ENCODE measurements at places on chromosomes 2 and 18.

DNA sequence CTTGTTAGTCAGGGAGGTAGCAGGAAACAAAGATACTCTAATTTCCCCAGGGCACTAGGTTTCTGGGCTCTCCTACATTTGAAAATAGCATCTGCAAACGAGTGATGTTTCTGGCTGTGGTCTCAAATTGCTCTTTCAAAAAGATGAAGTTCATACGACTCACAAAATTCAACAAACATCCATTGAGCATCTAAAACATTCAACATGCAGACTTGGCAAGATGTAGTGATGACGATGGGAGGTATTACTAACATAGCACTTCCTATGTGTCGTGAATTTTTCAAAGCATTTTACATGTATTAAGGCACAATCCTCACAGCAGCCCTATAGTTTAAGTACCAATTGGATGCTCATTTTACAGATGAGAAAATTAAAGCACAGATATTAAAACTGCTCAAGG, 5.2 kb downstream of the CCBE1 start:
- DNase-seq: no peak

GRCh38 chr2:54212456-54212855, 43.6 kb downstream of the TSPYL6 start:
- DNase-seq: no peak

- no peak for DNase-seq
These were observed 302.9 kb downstream of the LRRTM1 start for GRCh38 chr2:80001701-80002101.

DNA sequence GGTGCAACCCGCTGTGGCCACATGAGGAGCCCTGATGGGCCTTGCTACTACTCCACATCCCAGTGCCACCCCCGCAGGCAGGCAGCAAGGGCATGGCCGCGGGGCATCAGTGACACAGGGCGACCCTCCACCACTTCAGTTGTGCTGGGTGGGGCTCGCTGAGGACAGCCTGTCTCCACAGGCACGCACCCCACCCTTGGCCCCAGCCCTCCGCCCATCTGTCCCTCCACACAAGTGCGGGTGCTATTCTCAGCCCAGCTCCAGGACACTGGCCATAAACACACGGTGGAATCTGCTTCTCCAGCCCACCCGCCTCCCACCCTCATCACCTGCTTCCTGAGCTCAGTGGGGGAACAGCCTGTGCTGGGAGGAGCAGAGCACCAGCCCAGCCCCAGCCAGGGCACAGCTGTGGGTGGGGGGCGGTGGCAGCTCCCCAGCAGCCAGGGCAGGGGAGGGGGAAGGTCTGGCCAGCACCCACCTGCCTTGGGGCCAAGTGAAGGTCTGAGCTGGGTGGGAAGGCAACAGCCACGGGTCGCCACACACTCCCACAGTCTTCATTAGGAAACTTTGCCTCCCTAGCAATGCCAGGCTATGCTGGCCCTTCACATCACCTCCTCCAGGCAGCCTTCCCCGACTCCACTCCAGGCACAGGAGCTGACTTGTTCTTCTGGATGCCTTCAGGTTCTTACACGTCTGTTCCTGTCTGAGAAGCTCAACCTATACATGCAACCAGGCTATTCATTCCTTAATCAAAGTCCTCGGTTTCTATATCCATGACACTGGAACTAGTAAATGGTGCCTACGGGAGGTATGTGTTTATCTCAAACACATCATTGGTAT, 16.5 kb downstream of the BIN1 start:
- no peak for DNase-seq

- no peak for DNase-seq
These were observed 149.2 kb upstream of the GYPC start for GRCh38 chr2:126506786-126507185.

DNA sequence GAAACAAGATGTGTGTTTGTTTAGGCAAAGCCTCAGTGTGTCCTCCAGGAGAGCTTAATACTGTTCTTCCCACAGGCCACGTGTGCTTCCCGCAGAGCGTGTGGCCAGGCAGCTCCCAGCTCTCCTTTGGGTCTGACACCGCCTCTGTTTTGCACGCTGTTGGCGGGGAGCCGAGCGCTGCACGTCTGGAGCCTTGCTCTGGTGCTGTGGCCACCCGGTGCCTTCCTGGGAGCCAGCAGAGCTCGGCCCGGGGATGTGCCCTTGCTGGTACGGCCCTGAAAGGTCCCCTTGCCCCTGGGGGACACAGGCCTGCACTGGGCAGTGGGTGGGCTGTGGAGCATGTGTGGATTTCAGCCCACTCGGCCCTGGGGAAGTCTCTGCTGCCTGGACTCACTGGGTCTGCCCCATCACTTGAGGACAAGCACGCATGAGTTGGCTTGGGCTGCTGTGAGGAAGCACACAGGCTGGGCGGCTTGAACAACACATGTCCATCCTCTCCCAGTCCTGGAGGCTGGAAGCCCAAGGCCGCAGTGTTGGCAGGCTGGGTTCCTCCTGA, 160.7 kb upstream of the HDAC4 start:
- DNase-seq: no peak

GRCh38 chr18:62716619-62717168, 1.4 kb downstream of the PHLPP1 start:
- DNase-seq: peak; percentile 73

DNA sequence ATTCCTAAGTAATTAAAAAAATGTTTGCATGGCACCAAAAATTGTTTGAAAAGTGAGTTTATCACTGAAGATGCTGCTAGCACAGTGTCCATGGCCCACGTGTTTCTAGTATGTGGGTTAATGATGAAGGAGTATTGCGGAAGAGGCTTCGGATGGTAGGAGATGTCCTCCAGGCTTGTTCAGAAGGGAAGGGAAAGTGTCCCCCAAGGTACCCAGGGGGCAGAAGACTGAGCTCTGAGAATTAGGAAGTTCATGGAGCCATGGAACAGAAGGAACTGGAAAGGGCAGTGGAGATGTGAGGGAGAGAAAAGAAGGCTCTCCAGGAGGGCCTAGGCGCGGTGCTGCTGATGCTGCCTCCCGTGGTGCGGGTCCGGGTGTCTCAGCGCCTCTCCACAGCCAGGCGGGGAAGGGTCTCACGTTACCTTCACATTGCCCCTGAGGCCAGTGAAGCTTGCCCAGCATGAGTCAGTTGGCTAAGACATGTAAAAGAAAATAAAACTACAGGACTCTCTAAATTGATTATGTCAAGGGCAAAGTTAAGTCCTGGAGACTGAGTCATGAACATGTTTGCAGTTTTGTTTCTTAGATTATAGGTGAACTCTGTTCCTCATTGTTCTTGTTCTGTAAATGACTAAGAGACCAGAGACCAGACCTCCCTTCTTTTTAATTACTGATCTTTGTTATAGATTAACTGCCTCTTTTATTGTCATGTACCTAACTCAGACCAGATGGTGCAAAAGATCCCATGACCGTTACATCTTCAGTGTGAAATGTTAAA, 89.0 kb downstream of the MTCL1 start:
- DNase-seq: no peak

DNA sequence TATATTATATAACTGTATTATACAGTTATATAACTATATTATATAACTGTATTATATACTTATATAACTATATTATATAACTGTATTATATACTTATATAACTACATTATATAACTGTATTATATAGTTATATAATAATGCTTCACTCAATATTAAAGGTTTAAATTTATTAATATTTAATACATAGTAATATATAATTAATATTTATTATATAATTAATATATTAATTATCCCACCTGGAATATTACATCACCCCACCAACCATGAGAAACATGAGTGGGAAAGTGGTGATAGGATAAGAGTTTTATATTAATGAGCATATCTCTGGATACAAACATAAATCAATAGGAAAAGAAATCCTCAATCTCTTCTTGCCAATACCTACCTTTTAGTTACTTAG, 487.1 kb upstream of the LRRTM4 start:
- no peak for DNase-seq
